ENCODE measurements at places on chromosomes 5 and 9.

DNA sequence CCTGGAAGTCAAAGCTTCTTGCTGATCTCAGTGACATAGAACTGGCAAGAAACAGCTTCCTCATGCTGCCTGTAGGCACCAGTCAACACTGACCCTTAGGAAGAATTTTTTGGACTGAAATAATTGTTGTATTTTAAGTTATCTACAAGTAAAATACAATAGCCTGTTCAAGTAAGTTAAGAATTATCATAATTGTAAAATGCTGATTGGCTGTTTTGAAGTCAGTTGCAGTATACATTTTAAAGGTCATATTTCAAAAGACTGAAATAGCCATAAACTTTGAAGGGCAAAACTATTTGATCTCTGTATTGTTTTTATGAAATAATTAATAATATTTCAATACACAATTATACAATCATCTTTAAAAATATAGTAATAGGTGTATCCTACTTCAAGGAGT is 794.9 kb downstream of the MAT2B start:
- DNase-seq, result no peak

DNA sequence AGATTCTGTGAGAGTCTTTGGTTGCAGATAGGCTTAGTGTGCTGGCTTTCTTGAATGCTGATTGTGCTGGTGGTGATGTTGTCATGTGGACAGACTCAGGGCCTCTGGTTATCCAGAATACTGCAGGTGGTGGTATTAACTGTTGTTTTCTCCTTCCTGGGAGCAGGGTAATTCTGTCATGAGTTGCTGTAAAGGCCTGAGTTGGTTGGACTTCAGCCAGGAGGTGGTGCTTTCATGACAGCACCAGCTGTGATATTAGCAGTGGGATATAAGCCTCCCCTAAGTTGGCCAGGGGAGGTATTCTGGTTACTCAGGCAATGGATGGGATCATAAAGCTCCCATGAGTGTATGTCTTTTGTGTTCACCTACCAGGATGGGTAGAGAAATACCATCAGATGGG is 16.4 kb upstream of the RNF180 start:
- no peak for DNase-seq

GRCh38 chr9:98225015-98225442 is 30.4 kb downstream of the TBC1D2 start:
- DNase-seq, result no peak

- no peak for DNase-seq
These were observed 68.2 kb upstream of the STC2 start for GRCh38 chr5:173396311-173396993.

- no peak for DNase-seq
These were observed 184.9 kb downstream of the FANCC start for GRCh38 chr9:95132366-95133324.

DNA sequence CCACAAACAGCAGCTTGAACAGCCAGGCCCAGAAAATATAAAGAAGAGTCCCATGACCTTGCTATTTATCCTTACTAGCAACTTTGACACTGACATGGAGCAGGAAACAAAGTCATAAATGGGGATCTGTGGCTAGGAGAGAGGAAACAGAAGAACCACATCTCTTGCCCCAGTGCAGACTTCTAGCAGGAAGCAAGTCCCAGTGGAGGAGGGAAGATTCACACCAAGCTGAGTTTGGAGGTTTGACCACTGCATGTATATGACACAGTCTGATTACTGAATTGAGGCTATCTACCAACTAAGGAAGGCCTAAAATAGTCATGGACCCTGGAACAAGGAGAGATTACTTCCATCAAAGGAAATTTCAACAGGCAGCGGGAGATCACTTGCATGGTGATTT is 51.4 kb downstream of the CDH6 start:
- DNase-seq, result no peak
